ENCODE measurements at places on chromosomes 5 and 9.

DNA sequence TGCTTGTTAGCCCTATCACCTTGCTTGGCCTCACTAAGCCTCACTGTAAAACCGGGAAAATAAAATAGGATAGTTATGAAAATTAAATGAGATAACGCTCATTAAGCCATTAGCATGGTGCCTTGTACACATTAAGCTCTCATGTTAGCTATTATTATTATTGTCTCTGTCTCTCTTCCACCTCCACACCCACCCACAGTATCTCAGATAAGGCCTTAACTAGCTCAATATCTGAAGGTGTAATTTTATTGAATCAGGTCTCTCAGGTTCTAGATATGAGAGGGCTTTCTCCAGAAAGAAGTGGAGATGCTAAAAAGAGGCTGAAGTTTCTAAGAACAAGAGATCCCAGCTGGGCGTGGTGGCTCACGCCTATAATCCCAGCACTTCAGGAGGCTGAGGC lies 27.6 kb downstream of the GFRA3 start:
- DNase-seq: no peak

DNA sequence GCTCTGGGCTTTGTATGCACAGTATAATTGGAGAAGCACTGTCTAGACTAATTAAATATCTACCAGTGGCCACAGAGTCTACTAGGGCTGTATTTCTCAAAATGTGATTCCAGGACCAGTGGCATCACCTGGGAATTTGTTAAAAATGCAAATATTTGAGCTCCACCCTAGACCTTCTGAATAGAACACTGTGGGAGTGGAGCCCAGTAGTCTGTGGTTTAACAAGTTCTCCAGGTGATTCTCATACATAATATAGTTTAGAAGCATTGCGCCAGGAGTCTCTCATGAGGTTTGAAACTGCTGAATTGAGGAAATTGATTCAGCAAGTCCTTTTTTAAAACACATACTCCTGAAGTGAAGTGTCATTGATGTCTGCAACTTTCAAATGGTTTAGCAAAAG lies 74.7 kb downstream of the FCHO2 start:
- DNase-seq: no peak

- no peak for DNase-seq
Observed at GRCh38 chr9:36247356-36247755, 10.9 kb downstream of the GNE start.

GRCh38 chr5:68320413-68320986 lies 104.9 kb downstream of the PIK3R1 start:
- no peak for DNase-seq

GRCh38 chr5:38317868-38318267 lies 59.5 kb downstream of the EGFLAM start:
- DNase-seq: no peak

Data from AG08395 (cell line).